LHCN-M2 (cell line): ENCODE measurements at places on chromosomes 2 and 18. TPM values are rescaled to one million over a fixed set of nuclear protein-coding genes. Genes with fewer than 3 reads are reported as not detected.

- DNase-seq = peak; percentile 13
Observed at GRCh38 chr2:121804340-121804739, 48.9 kb downstream of the TSN start.

Gene PLGLB1
- total RNA-seq = 0.34 and 0.96 TPM in 2 replicates

- DNase-seq = no peak
Observed at GRCh38 chr2:221876016-221876415, 303.9 kb upstream of the EPHA4 start.

Gene ALLC
- total RNA-seq = not detected in 2 replicates
